SHP77 (cell line): ENCODE measurements at places on chromosomes 12 and 14.

GRCh38 chr14:52656905-52657304 is 38.5 kb downstream of the ERO1A start:
- no peak for DNase-seq

DNA sequence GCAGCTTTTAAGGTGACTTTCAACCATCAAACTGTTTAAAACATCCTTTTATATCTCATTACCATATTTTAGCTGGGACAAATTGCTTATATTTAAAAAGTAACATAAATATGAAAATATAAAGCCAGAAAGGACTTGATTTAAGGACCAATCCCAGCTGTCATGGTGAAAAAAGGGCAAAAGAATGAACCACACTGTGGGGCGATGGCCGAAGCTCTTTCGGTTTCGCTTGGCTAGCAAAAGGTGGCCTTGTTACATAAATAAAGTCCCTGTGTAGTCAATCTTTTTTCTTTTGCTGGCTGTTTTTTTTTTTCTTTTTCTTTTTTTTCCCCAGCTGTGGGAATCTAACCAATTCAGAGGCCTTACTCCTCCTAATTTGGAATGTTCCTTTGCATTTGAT is 50.9 kb downstream of the FBXO33 start:
- DNase-seq = no peak

DNA sequence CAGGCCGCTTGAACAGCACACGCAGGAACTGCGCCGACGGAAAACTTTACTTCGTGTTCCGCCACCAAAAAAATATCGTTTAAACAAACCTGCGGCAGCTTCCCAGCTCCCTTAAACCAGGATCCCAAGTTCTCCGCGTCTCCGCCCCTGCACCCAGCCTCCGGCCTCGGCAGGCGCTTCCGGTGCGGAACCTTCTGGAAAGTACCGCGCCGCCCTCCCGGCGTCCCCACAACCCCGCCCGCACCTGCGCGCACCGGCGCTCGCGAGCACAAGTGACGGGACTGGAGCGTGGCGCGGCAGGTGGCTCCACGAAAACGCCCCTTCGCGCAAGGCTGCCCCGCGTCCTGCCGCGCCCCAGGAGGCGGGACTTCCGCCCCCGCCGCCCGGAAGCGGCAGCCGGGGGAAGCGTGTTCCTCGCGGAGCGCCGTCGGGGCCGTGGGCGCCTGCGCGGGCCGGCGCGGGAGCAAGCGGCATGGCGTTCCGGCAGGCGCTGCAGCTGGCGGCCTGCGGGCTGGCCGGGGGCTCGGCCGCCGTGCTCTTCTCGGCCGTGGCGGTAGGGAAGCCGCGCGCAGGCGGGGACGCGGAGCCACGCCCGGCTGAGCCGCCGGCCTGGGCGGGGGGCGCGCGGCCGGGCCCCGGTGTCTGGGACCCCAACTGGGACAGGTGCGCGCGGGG is at the start of gene PGAM5:
Gene PGAM5 (plus strand): TSS at position 438 of the 675 bp plus-strand sequence. CDS start 35 bp downstream, at position 473.
- DNase-seq = peak; percentile 93

DNA sequence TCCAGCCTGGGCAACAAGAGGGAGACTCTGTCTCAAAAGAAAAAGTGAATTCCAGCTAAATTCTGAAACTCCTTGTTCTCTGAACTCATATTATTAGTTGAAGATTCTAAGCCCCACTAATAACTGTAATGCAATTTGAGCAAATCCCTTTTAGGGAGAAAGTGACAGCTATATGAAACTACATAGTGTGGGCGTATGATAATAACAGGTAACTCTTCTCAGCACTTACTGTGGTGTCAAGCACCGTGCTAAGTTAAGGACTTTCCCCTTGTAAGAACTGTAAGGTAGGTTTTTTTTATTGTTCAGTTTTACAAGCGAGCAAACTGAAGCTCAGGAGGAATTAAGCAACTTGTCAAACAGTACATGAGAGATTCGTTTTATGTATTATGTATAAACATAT is 5.4 kb downstream of the ANKRD13A start:
- DNase-seq = no peak

DNA sequence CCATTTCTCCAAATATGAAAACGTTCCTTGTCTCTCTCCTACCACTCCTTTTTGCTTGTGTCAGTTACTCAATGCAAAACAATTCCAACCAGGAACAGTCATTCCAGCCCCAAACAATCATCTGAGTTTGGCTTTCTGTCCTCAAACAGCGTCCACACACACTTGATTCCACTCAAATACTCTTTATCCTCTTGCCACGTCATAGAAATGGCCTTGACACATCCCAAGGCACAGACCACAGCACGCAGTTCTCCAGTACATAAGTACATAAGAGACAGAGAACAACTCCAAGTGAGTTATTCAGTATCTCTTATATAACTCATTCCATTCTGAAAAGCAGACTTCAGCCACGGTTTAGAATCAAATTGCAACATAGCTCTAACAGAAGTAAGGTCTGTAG is 299.2 kb downstream of the RPS29 start:
- DNase-seq = no peak

DNA sequence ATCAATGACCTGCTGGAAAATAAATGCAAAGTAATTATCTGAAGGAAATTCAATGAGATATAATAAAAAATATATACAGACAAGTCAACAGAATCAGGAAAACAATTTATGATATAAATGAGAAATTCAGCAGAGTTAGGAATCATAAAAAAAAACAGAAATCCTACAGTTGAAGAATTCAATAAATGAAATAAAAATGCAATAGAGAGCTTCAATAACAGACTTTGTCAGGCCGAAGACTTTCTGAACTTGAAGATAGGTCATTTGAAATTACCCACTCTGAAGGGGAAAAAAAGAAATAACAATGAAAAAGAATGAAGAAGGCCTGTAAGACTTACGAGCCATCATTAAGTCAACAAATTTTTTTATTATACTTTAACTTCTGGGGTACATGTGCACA is 15.5 kb upstream of the GARIN2 start:
- DNase-seq = no peak

DNA sequence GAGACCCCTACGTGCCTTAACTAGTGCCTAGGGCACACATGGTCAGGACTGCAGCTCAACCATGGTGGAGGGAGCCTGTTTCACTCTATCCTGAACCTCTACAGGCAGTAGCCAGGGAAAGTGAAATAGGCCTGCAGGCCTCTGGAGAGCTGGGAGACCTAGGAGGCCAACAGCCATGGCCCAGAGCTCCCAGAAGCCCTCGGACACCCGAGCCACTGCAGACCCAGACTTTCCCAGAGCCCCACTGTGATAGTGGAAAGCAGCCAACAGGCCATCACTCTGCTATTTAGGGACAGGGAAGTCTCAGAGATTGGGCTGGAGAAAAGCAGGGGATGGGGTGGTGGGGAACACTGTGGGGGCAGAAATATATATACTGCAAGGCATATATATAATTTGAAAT is 56.5 kb upstream of the ZFP36L1 start:
- no peak for DNase-seq

DNA sequence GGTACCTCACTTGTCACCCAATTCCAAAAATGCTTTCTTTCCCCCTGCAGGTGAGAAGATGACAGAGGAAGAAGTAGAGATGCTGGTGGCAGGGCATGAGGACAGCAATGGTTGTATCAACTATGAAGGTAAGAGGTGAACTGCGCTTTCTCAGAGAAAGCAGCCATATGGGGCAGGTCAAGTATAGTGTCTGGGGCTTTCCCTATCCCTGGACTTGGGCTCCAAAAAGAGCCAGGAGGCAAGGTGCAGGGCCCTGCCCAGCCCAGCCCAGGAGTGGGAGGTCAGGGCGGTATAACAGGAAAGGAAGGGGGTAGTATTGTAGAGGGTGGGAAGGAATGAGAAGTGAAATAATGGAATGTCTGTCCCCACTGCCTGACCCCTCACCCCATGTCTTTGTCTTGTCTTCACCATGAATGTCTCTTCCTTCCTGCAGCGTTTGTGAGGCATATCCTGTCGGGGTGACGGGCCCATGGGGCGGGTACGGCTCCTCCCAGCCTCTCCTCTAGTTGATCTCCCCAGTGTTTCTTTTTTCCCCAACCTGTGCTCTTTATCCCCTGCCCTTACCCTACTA is 2.1 kb downstream of the MYL6 start:
- DNase-seq = no peak
